AG04449 (cell line): ENCODE measurements at places on chromosomes 1 and 21.

- DNase-seq: no peak
These were observed 21.6 kb downstream of the KIF21B start for GRCh38 chr1:201001962-201002361.

DNA sequence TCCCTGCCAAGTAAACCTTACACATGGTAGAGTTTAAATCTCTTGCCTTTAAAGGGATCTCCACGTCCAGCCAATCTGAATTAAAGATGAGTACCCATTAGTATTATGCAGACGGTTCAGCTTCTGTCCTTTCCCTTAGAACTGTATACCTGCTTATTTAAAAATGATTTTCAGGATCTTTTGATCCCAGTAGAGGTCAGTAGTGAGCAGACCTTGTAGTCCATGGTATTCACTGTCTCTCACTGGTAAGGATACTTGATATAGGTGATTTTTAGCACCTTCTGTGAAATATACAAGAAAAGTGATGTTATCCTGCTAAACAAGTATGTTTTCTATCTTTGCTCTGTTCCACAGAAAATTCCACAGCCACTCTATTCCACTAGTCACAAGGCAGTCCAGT, 1211.6 kb upstream of the ADGRL4 start:
- no peak for DNase-seq

DNA sequence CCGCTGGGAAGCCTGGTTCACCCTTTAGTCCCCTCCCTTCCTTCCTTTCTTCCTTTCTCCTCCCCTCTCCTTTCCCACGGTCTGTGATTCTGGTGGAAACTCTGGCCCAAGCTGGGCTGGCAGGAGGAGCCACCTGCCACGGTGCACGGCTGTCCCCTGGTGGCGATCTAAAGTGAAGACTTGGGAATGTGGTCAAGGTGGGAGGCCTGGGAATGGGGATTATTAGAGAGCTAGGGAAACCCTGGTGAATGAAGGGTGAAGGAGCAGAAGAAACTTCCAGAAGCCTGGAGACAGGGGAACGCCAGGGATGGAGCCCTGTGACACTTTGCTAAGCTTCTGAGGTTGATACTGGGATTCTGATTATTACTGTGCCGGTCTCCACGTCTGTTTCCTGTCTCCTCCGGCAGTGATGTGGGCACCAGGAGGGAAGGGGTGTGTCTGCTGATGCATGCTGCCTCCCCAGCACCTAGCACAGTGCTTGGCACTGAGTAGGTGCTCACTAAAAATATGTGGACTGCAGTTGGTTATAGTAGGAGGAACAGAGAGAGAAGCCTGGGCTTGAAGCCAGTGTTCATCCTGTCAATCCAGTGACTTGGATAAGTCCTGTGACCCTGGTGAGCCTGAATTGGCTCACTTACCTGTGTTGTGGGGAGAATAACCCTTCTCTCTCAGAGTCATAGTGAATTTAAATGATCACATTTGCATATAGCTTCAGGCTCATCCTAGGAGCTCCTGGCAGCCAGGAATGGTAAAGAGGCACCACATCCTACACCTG, 71.2 kb upstream of the NBPF3 start:
- no peak for DNase-seq

DNA sequence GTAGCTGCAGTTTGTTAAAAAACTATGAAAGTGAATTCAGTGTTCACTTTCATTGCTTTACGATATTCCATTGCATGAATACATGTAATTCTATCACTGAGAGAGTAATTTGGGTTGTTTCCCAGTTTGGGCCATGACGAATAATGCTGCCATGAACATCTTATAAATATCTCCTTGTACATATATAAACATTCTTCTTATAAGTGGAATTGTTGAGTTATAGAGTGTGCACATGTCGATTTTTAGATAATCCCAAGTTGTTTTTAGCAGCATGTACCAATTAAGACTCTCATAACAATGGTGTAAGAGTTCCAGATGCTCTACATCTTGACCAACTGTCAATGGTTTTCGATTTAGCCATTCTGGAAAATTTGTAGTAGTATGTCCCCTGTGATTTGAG, 40.9 kb downstream of the ALG6 start:
- no peak for DNase-seq

DNA sequence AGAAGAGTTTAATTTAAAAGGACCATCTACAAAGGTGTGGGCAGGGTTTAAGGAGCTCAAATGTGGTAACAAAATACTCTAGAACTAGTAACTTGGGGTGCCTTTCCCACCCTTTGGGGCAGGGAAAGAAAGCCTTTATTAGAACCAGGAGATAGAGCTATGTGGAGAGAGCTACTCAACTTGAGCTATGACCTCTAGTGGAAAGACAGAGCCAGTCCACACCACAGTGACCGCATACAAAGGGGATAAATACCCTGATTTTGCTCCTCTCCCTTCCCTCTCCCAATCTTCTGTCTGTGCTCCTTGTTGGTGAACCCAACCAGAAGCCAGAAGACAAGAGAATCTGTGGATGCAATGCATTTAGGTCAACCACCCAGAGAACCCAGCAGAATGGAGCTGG, 54.4 kb upstream of the JAK1 start:
- DNase-seq: no peak

GRCh38 chr1:56985857-56986256, 20.0 kb upstream of the C8B start:
- DNase-seq: no peak

GRCh38 chr21:41504030-41504429, 3.9 kb downstream of the TMPRSS2 start:
- no peak for DNase-seq
